ENCODE measurements at places on chromosomes 11 and 22. TPM values are rescaled to one million over a fixed set of nuclear protein-coding genes. Genes with fewer than 3 reads are reported as not detected.

GRCh38 chr11:45580399-45580798, 85.0 kb downstream of the CHST1 start:
- H3K4me1 ChIP-seq: no peaks in the 10 kb centered on the region
- H3K36me3 ChIP-seq: no peaks in the 10 kb centered on the region
- H3K4me3 ChIP-seq: no peak overlapping the region

GRCh38 chr22:35596821-35597220, 20.3 kb downstream of the MB start:
- H3K4me3 ChIP-seq: no peak overlapping the region
- no peak for DNase-seq
- no peak overlapping the region for H3K27ac ChIP-seq

MPEG1 gene
- total RNA-seq: not detected

DNA sequence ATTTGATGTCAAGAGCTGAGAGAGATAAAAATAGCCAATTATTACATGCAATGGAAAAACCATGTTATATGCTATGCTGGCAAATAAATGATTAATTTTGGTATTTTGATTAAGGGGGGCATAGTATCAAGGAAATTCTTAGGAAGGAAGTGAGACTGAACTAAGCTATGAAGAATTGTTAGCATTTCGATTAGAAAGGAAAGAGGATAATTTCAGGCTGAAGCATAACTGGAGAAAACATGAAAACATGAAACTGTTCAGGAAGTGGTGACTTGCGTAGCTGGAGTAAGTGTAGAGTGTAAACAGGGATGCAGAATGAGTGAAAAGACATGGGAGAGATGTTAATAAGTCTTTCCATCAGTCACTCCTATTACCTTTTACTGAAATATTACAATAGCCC, 6.4 kb downstream of the ACRV1 start:
- H3K4me1 ChIP-seq: no peaks in the 10 kb centered on the region
- H3K27ac ChIP-seq: no peak overlapping the region

DNA sequence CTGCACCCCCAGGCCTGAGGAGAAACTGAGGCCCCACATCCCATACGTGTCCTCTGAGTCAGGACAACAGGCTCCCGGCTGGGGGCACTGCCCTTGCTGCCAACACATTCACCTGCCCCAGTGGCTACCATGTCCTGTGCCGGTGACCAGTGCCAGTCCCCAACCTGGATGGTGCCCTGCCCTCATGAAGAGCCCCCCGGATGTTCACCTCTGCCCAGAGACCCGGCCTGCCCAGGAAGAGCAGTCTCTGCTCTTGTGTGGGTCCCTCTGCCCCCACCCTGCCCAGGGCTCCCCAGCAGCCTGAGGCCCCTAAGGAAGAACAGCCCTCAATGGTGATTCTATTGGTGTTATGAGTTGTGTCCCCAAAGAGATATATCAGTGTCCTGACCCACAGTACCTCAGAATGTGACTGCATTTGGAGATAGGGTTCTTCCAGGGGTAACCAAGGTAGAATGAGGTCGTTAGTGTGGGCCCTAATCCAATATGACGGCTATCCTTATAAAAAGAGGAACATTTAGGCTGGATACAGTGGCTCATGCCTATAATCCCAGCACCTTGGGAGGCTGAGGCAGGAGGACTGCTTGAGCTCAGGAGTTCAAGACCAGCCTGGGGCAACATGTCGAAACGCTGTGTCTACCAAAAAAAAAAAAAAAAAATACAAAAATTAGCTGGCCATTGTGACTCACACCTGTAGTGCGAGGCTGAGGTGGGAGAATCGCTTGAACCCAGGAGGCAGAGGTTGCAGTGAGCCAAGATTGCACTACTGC, 13.2 kb upstream of the DGCR8 start:
- no peak for DNase-seq
- no peaks in the 10 kb centered on the region for H3K27me3 ChIP-seq
- peaks cover 3% of the 10 kb centered on the region for H3K36me3 ChIP-seq
- H3K4me3 ChIP-seq: no peak overlapping the region
- H3K27ac ChIP-seq: no peak overlapping the region

TUBA8 gene
- 0.42 TPM for total RNA-seq

TSGA10IP gene
- not detected for total RNA-seq
